Activated T-helper 2 cell treated with anti-CD3 and anti-CD28 coated beads, Interferon-gamma antibody, Interleukin-2, Interleukin-4, amounts not matched to agents 10 μg/mL and 5 μg/mL and 100 μg/mL, durations not matched to agents 14 hours and 24 hours and 36 hours (primary cell): ENCODE measurements at places on chromosomes 7 and 10. TPM values are rescaled to one million over a fixed set of nuclear protein-coding genes. Genes with fewer than 3 reads are reported as not detected.

The SLC39A12 gene
- not detected in 2 replicates for total RNA-seq

The PNLIPRP3 gene
- not detected in 2 replicates for total RNA-seq

The TMEM72 gene
- not detected in 2 replicates for total RNA-seq

The GNGT1 gene
- not detected in 2 replicates for total RNA-seq

The AKR1D1 gene
- not detected in 2 replicates for total RNA-seq

The AKR1C3 gene
- total RNA-seq = 0.34 and 0.53 TPM in 2 replicates

The PRXL2A gene
- 18.4 and 19.6 TPM in 2 replicates for total RNA-seq

The SEC31B gene
- total RNA-seq = 57.4 and 60.6 TPM in 2 replicates

The CPVL gene
- total RNA-seq = 0.11 TPM in 1 of 2 replicates, not detected in the other

The NPSR1 gene
- not detected in 2 replicates for total RNA-seq

The KIAA1217 gene
- total RNA-seq = 0.41 and 0.62 TPM in 2 replicates

The ASAH2 gene
- total RNA-seq = 1.7 TPM in 2 replicates

The NEUROD6 gene
- not detected in 2 replicates for total RNA-seq

The PCDH15 gene
- total RNA-seq = 0.07 TPM in 1 of 2 replicates, not detected in the other

The CADPS2 gene
- not detected in 2 replicates for total RNA-seq

The CYP2W1 gene
- not detected in 2 replicates for total RNA-seq

The OR9A2 gene
- 0.30 TPM in 1 of 2 replicates, not detected in the other for total RNA-seq

The CNNM1 gene
- total RNA-seq = 0.21 and 0.28 TPM in 2 replicates

The ADRB1 gene
- not detected in 2 replicates for total RNA-seq

The C7orf57 gene
- total RNA-seq = 0.11 and 0.18 TPM in 2 replicates
